ENCODE measurements at places on chromosomes 7 and 10. TPM values are rescaled to one million over a fixed set of nuclear protein-coding genes. Genes with fewer than 3 reads are reported as not detected.

DNA sequence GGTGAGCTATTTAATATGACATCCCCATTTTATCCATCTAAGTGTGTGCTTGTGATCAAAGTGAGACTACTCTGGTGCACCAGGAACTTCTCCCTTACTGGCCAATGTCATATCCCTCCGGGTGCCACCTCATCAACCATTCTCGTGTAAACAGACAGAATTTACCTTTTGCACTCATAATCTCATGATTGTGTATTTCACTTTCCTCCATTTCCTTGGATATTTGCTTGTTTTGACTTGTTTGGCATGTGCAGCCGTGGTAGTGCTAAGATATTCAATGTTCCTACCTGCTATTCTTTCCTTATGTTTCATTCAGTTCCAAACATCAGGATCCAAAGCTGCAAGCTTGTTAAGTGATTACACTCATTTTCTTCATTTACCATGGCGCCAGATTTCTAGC is 280.5 kb upstream of the SP8 start:
- H3K36me3 ChIP-seq = no peaks in the 10 kb centered on the region
- no peak overlapping the region for H3K27ac ChIP-seq
- no peak for DNase-seq
- peaks cover 3% of the 10 kb centered on the region for H3K27me3 ChIP-seq

GRCh38 chr10:71255808-71256660 is 43.7 kb downstream of the UNC5B start:
- H3K27me3 ChIP-seq = no peaks in the 10 kb centered on the region
- H3K36me3 ChIP-seq = no peaks in the 10 kb centered on the region
- H3K4me1 ChIP-seq = no peaks in the 10 kb centered on the region
- no peak overlapping the region for H3K4me3 ChIP-seq
- H3K27ac ChIP-seq = no peak overlapping the region

GRCh38 chr7:117993377-117994003 is 120.2 kb upstream of the CTTNBP2 start:
- no peaks in the 10 kb centered on the region for H3K4me1 ChIP-seq
- H3K4me3 ChIP-seq = no peak overlapping the region
- H3K27ac ChIP-seq = no peak overlapping the region
- H3K36me3 ChIP-seq = no peaks in the 10 kb centered on the region
- no peak for DNase-seq

DNA sequence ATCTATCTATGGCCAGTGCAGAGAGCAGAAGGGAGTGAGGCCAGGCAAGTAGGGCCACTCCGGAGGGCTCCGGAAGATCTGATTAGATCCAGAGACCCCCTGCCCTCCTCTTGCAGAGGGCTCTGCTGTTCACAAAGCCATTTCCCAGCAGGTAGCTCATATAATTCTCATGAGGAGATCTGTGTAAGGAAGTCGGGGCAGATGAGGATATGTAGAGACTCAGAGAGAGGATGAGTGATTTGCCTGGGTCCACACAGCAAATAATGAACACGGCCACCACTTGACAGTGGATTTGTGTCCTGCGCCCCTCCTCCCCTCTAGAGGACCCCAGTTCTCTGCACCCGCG is 2.6 kb downstream of the MUC12 start:
- H3K36me3 ChIP-seq = no peaks in the 10 kb centered on the region
- H3K4me1 ChIP-seq = no peaks in the 10 kb centered on the region
- no peak overlapping the region for H3K27ac ChIP-seq
- peaks cover 7% of the 10 kb centered on the region for H3K27me3 ChIP-seq

GRCh38 chr10:68318331-68319059 is 13.4 kb upstream of the HNRNPH3 start:
- no peak overlapping the region for H3K27ac ChIP-seq
- no peaks in the 10 kb centered on the region for H3K4me1 ChIP-seq
- no peaks in the 10 kb centered on the region for H3K27me3 ChIP-seq
- DNase-seq = no peak
- H3K36me3 ChIP-seq = no peaks in the 10 kb centered on the region
- H3K4me3 ChIP-seq = no peak overlapping the region

DNA sequence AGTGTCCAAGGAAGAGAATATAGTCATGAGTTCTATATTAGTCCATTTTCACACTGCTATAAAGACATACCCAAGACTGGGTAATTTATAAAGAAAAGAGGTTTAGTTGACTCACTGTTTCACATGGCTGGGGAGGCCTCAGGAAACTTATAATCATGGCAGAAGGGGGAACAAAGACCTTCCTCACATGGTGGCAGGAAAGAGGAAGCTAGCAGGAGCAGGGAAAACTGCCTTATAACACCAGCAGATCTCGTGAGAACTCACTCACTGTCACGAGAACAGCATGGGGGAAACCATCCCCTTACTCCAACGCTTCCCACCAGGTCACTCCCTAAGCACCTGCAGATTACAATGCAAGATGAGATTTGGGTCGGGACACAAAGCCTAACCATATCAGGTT is 139.0 kb upstream of the ZNF438 start:
- no peak for DNase-seq
- no peaks in the 10 kb centered on the region for H3K36me3 ChIP-seq
- H3K27ac ChIP-seq = no peak overlapping the region
- H3K4me1 ChIP-seq = no peaks in the 10 kb centered on the region

The HOXA6 gene
- total RNA-seq = not detected
